Suppressor macrophage treated with lipopolysaccharide for 4 hours (primary cell): ENCODE measurements at places on chromosomes 2 and 18.

- DNase-seq, result no peak
These were observed 354.7 kb downstream of the PARD3B start for GRCh38 chr2:204899983-204900382.

DNA sequence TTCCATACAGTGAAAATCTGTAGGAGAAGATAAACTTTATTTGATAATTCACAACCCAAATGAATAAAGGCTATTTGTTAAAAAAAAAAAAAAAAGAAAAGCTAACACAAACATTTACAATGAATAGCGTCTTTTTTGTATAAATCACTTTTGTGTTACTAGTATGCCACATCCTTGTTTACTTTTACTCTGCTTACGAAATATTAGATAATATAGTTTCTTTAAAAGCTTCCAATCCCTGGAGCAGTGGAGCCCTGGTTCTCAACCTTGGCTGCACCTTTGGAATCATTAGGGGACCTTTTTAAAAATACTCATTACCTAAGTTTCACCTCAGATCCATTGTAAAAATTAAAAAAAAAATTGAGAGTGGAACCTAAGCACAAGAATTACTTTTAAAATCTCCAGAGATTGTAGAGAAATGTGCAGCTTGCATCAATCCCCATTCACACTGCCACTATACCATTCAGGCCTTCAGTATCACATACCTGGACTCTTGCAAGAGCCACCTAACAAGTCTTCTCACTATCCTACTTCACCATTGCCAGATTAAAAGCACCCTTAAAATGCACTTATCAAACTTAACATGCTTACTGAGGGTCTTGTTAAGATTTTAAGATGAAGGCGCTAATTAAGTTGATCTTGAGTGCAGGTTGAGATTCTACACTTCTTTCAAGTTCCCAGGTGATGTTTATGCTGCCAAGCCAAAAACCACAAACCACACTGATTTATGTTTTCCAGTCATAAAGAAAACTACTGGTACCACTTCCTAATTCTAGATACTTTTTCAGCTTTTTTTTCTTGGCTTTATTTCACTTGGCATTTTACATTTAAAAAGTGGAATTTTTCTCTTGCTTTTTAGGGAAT is 59.7 kb upstream of the ZC3H15 start:
- no peak for DNase-seq

GRCh38 chr2:72894514-72894913 is 7.3 kb downstream of the SPR start:
- DNase-seq, result no peak

DNA sequence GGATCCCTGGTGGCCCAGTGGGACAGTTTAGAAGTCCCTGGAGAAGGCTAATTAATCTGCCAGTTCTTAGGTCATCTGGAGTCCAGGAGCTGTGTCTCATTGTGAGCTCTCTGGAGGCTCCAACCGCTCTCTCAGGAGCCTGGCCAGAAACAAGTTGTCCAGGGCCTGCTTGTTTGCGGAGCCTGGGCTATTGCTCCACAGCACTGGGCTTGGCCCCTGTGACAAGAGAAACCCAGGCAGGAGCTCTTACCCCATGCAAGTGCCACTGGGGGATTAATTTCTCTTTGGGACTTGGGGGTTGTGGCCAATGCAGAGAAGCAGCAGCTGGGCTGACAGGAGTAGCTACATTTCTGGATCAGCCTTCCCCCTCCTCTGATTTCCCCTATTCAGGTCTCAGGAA is 24.5 kb upstream of the TNP1 start:
- DNase-seq, result no peak

GRCh38 chr2:57598551-57598950 is 448.1 kb upstream of the VRK2 start:
- DNase-seq, result peak; percentile 47

DNA sequence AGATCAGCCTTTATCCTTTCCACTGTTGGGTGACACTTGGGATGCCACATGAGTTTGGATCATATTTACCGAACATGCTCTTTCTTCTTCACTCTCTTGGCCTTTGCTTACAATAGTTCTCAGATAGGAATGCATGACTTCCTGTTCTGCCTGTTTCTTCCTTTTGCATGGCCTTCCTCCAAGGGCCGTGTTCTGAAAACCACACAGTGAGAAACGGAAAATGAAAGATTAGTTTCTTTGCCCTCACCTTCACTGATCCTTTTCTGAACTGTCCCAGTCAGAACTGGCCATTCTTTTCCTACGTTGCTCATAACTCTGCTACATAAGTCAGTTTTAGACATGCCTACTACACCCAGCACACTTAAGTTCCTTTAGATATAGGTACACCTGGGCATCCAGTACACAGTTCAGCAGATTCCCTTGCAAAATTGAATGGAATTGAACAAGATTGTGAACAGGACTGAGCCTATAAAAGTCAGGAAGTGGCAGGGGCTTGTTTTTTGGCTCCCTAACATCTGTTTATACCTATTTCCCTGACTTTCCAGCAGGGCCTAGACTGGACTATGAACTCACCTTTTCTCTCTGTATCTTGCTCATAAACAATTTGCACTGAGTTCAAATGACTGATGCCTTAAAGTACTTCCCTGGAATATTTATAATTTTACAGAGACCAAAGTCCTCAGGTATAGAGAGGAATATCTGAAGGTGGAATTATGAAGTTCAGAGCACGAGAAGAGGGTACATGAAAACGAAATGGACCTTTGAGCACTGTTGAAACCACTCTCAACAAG is 186.4 kb upstream of the ST6GAL2 start:
- DNase-seq, result no peak

- no peak for DNase-seq
These were observed 6.5 kb downstream of the MOGAT1 start for GRCh38 chr2:222677981-222678380.

DNA sequence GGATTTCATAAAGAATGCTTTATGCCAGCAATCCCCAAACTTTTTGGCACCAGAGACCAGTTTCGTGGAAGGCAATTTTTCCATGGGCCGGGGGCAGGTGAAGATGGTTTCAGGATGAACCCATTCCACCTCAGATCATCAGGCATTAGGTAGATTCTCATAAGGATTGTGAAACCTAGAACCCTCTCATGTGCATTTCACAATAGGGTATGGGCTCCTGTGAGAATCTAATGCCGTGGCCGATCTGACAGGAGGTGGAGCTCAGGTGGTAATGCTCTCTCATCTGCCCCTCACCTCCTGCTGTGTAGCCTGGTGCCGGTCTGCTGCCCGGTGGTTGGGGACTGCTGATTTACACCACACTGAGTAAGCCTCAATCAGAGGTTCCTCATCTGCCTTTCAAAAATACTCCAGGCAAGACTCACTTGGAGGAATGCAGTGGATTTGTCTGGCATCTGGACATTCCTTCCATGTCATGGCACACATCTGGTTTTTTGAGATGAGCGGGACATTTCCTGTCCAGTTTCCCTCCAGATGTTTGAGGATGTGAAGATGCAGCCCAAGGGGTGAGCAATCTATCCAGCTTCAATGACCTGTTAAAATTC is 185.8 kb downstream of the VAPA start:
- no peak for DNase-seq

- DNase-seq, result peak; percentile 46
These were observed 82.5 kb downstream of the TGFA start for GRCh38 chr2:70471129-70471528.

GRCh38 chr2:195795879-195796278 is 138.9 kb downstream of the SLC39A10 start:
- no peak for DNase-seq

DNA sequence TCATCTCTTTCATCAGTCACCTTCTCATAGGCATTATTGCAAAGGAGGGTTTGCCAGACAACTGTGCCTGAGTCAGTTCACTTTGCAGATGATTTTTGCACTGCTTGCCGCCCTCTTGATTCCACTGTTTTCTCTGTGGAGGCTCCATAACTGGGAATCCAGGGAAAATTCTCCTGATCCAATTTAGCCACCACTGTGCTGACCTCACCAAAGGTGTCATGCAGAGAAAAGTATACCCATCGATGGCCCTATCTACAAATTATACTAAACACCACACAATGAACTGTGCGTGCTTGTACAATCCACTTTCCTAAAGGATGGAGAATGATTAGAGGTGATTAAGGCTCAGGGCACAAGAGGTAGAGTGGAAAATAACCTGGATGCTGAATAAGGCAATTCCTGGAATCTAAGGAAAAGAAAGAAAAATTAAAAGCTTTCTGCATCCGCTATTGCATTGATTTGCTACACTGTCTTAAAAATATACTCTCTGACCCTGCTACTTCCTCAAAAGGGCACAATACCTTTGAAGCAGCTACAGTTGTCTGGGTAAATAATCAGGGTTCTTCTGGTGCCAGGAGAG is 409.4 kb downstream of the RIT2 start:
- no peak for DNase-seq

GRCh38 chr2:112762276-112762675 is 2.1 kb downstream of the CKAP2L start:
- no peak for DNase-seq

GRCh38 chr2:237471438-237472186 is 15.4 kb upstream of the MLPH start:
- DNase-seq, result peak; percentile 61

GRCh38 chr18:75309564-75309963 is 99.0 kb downstream of the TSHZ1 start:
- DNase-seq, result no peak

DNA sequence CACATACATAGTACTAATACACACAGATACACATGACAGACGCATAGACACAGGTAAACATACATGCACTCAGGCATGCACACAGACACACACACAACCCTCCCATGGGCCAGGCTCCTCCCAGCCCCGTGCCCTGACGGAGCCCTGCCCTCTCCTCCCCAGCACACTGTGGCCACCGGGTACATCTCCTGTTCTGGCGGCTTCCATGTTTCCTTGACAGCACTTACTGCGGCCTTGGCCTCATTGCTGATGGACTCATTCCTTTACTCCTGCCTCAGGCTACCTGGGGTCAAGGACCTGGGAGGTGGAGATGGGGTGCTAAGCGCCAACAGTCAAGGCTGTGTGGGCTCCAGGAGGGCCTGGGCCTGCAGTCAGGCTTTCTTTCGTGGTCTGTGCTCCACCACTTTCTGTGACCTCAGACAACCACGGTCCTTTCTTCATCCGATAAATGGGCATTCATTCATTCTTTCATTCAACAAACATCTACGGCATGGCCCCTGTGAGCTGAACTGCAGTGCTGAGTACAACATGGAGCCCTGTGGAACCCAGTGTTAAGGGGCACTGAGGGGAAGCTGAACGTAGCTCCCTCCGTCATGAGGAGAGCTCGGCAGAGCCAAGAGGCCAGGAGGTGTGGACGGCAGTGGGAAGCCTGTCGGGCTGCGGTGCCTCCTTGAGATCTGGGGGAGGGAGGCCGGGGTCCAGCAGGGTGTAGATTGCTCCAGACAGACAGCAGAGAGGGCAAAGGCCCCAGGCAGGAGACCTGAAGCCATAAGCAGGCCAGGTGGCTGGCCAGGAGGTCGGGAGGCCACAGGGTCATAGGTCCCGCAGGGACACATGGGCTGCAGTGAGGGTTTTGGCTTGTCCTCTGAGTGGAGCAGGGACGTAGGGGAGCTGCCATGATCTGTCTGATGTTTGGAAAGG is 190.4 kb upstream of the HDAC4 start:
- no peak for DNase-seq

DNA sequence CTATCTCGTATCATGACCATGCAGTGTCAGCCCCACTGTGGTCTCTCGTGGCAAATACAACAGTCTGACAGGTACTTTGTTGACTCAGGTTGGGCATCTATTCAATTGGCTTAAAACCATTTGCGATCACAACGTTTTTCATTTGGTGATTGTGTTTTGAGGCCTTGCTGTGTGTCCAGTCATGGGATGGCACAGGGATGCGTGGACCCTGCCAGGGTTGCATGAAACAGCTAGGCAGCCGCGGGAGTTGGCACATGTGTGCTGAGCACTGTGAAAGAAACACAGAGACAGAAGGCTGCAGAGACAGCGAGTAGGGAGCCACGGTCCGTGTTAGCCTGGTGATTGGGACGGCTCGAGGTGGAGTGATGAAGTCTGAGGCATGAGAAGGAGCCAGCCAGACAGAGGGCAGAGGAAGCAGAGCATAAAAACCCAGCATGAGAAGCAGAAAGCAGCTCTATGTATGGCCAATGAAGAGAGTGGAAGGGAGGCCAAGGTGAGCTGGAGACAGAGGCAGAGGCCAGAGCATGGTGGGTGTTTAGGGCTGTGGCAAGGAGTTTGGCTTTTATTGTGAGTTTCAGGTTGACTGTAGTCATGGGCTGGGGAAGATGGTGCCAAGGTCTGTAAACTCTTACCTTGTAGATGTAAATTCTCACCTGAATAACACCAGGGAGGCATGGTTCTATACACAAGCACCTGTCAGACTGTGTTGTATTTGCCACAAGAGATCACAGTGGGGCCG is 31.8 kb upstream of the IL1R1 start:
- no peak for DNase-seq

- peak; percentile 82 for DNase-seq
These were observed 81.3 kb downstream of the CLHC1 start for GRCh38 chr2:55150834-55151233.
